ENCODE measurements at places on chromosomes 3 and 15. TPM values are rescaled to one million over a fixed set of nuclear protein-coding genes. Genes with fewer than 3 reads are reported as not detected.

Gene PPP1R14D
- not detected for total RNA-seq

Gene RTP3
- not detected for total RNA-seq

Gene ADAMTSL3
- total RNA-seq = 0.66 TPM

Gene LXN
- 2.0 TPM for total RNA-seq

Gene EIF4E3
- 36.7 TPM for total RNA-seq

Gene NUP210
- 1.7 TPM for total RNA-seq

Gene CLDN16
- total RNA-seq = not detected

Gene TMOD3
- total RNA-seq = 9.2 TPM

Gene ZPLD1
- not detected for total RNA-seq

Gene LRRC2
- total RNA-seq = 87.3 TPM

Gene PRICKLE2
- 3.6 TPM for total RNA-seq

Gene SERPINI2
- not detected for total RNA-seq

Gene AGBL1
- 13.3 TPM for total RNA-seq

Gene ZBTB20
- total RNA-seq = 47.6 TPM

Gene RTP1
- not detected for total RNA-seq

Gene TGM4
- total RNA-seq = not detected

Gene PLA2G4D
- not detected for total RNA-seq

Gene XIRP1
- total RNA-seq = 52.4 TPM

Gene NEK10
- 6.9 TPM for total RNA-seq

Gene MLH1
- total RNA-seq = 52.5 TPM

Gene REC114
- total RNA-seq = not detected

Measured in gastrocnemius medialis (tissue), 4 donors.